GOT3 (cell line): ENCODE measurements at places on chromosomes 11 and 22.

DNA sequence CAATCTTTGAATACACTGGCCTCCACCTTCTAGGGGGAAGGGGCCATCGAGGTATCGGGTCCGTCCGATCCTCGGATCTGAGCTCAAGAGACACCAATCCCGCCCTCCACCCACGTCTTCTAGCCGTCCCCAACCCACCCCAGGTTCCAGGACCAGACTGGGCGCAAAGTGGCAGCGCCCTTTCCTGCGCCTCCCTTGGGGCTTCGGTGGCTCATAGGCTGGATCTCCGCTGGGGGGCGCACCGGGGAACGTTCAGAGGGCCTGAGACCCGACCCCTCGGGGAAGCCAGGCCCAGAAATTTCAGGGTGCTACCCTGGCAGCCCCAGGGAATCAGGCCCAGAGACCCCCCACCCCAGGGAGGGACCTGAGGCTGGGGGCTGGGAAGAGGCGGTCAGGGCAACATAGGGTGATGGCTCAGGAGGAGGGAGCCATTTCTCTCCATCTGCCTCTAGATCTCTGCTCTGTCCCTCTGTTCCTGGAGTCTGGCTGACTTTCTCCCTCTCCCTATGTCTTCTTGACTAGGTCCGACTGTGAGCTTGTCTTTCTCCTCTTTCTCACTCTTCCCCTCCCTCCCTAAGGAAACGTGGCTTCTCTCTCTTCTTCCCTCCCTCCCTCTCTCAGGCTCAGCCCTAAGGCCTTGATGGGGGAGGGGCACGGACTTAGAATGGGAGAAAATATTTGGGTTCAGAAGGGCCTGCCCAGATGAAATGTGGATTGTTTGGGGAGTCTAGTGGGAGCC is 1.1 kb downstream of the CREB3L1 start:
- no peak for DNase-seq

DNA sequence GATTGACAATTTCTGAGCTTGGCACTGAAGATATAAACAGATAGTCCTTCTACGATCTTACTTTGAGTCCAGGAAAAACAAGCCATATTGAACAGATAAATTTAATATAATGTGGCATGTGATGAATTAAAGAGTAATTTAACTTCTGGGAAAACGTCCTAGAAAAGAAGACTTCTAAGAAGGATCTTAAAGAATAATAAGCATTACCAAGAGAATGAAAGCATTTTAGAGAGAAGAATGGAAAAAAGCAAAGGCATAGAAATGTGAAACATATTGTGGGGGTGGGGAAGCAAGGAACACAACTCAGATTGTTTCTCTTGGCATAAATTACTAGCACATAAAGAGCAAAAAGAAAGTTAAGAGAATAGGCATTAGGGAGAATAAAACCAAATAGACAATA is 5.4 kb downstream of the DDIAS start:
- DNase-seq: no peak

DNA sequence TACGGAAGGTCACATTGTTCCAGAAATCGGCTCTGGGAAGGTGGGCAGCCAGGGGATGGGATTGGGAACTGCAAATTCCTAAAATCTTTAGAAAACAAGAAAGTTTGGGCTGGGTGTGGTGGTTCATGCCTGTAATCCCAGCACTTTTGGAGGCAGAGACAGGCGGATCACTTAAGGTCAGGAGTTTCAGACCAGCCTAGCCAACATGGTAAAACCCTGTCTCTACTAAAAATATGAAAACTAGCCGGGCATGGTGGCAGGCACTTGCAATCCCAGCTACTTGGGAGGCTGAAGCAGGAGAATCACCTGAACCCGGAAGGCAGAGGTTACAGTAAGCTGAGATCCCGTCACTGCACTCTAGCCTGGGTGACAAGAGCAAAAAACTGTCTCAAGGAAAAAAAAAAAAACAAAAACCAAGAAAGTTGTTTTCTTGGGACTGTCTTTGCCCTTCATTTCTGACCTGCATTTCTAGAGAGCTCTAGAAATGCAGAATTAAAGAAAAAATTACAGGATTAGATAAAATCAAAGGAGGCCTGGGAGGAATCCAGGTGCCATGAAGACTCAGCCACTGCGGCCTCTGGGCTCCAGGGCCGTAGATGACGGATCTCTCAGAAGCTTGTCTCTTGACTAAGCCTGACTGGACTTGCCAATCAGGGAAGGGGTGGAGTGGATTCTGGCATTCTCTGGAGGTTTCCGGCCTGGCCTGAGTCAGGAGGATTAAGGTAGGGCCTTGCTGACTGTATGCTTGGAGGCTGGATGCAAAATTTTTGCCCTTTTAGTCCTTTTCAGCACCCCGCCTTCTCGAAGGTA is 5.3 kb upstream of the MALAT1 start:
- no peak for DNase-seq

DNA sequence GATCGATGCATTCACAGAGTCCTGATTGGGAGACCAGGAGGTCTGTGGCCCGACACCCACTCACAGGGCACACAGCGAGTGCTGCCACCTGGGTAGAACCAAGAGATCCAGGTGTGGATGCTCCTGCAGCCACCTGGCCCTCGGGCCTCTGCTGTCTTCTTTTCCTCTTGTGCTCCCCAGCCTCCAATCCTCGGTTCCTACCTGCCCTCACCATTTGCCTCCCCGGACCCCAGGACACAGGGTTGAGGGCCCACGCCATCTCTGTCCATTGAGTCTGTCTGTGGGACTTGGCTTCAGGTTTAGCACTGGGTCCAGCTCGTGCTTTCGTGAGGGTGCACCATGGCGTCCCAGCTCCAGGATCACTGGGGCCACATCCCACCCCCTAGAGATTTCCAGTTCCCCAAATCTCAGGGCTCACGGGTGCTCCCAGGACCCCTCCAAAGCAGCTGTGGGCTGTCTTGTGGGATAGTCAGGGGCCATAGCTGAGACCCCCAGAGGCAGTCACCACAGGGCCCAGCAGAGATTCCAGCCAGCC is 591.1 kb downstream of the BRD1 start:
- no peak for DNase-seq

DNA sequence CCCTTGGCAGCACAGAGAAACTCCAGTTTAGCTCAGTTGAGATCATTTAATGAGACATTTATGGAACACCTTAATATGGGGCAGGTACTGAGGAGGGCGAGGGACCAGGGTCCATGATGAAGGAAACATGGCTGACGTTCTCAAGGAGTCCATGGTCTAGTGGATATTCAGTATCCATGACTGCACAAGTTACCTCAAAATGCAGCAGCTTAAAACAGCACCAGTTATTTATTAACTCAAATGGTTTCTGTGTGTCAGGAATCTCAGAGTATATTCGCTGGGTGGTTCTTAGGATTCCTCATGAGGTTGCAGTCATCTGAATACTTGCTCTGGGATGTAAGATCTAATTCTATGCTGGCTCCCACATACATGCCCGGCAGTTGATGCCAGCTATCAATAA is 346.8 kb downstream of the LARGE1 start:
- DNase-seq: no peak

DNA sequence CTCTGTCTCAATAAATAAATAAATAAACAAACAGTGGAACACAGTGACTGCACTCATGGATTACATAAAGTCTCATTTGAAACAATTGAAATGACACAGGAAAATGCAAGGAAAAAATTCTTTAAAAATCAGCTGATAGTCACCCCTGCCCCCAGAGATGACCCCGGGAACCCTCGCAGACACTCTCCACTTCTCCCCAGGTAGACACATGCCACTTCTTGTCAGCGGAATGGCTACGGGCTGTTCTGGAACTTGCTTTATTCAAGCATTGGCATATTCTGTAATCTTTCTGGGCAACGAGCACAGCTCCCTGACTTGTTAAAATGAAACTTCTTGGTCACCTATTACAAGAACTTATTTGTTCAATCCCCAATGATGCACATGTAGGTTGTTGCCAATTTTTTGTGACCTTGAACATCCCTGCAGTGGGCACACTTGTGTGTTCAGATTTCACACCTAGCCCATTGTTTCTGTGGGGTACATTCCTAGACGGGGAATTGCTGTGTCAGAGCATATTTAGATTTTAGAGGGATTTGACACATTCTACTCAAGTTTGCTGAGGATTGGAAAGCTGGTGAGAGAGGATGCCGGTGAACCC is 32.8 kb downstream of the MYEOV start:
- no peak for DNase-seq

GRCh38 chr22:20243537-20244249 is 24.4 kb downstream of the RTN4R start:
- no peak for DNase-seq

- DNase-seq: no peak
Observed at GRCh38 chr11:17008099-17008498, 6.1 kb downstream of the PLEKHA7 start.

GRCh38 chr22:45769569-45770210 is 98.1 kb downstream of the ATXN10 start:
- DNase-seq: no peak

- no peak for DNase-seq
Observed at GRCh38 chr11:110349138-110349996, 53.0 kb upstream of the RDX start.

DNA sequence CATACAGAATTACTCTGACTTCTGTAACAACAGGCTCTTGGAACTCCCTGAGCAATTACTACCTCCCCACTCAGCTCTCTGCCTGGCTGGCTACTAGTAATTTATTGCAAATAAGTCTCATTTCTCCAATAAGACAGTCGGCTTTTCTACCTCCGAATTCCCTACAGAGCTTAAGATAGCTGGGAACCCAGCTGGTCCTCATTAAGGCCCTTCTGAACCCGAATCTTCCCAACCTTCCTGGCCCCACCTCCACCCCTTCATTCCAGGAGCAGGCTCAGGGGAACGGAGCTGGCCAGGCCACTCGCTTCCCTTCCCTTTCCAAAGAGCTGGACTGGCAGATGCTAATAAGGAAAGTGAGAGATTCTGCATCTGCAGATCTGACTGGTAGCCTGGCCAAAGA is 21.6 kb downstream of the TMPRSS5 start:
- DNase-seq: no peak

- no peak for DNase-seq
Observed at GRCh38 chr11:57325735-57326048, 940 bp upstream of the TNKS1BP1 start.

GRCh38 chr22:50318698-50319411 is 8.0 kb downstream of the DENND6B start:
- no peak for DNase-seq

GRCh38 chr22:47059701-47060161 is 297.3 kb downstream of the TBC1D22A start:
- DNase-seq: no peak

- DNase-seq: no peak
Observed at GRCh38 chr11:1140642-1141490, 16.9 kb upstream of the MUC5AC start.

DNA sequence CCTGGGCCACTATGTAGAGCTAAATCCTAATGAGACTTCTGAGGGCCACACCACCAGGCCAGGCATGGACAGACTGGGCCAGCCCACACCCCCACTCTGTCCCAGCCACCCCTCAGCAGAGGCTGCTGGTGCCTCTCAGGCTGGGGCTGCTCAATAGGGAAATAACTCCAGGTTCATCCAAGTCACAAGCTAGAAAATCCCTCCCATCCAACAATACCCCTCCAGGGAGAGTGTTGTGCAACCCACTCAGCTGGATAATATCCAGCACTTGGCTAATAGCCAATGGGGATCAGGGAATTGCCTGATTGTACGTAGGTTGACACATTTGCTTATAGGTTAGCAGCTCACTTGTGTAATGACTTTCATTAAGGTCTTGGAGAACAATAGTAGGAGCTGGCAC is 64.1 kb upstream of the WNT11 start:
- DNase-seq: no peak

DNA sequence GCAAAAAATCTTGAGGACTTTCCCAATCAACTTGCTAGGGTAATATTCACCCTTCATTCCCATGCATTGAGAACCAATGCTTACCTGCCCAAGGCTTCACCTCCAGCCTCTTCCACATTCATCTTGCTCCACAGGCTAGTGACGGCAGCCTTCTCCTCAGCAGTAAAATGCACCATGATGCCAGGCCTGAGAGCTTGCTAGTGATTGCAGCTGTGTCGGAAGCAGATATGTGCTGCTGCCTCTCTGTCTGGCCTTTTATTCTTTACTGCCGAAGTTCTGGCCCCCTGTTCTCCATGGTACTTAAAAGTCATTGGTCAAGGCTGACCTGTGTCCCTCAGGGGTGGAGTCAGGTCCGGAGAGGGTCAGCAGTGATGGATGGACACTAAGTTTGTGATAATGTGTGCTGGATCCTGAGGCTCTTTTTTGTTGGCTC is at the start of gene HBE1:
Gene HBE1, minus strand, starts transcription at position 231 of the 433 bp plus-strand sequence. Its CDS starts 55 bp downstream, at position 176.
- DNase-seq: no peak
